SW 1271 (cell line): ENCODE measurements at places on chromosomes 5 and 9.

- DNase-seq = no peak
These were observed 6.1 kb downstream of the FBXL17 start for GRCh38 chr5:108375768-108376167.

GRCh38 chr9:136865768-136866103 is 372 bp downstream of the EDF1 start:
- no peak for DNase-seq

GRCh38 chr5:79843450-79844388 is 147.3 kb downstream of the MTX3 start:
- no peak for DNase-seq

DNA sequence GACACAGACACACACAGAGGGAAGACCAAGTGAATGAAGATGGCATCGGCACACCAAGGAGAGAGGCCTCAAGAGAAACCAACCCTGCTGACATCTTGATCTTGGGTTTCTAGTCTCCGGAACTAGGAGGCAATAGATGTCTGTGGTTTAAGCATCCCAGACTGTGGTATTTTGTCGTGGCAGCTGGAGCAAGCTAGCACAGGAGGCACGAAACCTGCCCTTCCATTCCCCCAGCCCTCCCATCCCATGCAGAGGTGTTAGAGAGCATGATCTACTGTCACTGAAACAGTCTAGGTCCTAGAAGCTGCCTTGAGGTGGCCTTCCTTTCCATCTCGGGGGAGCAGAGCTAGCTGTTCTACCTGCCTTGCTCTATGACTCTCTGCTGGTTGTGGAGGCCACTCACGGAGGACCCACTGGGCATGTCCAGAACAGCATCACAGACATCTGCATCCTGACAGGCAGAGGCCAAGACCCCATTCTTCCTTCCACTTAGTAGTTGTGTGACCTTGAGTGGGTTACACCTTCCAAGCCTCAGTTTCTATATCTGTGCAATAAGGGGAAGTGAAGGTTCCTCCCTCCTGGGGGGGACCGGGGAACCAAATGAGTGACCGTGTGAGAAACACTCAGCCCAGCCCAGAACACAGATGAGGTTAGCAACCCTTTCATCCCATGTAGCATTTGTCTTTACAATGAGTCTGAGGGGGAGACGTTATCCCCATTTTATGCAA is 134.3 kb upstream of the BOD1 start:
- DNase-seq = no peak

- DNase-seq = no peak
These were observed 375.6 kb downstream of the ADGRV1 start for GRCh38 chr5:90934091-90934719.

- DNase-seq = no peak
These were observed 435.9 kb upstream of the DMAC1 start for GRCh38 chr9:8235489-8235888.
